ENCODE measurements at places on chromosomes 5 and 9.
A peak's percentile ranks its signal among the peaks of the same experiment; 100 is the strongest.

GRCh38 chr5:59621477-59621876 is 272.0 kb downstream of the PDE4D start:
- no peak for DNase-seq

GRCh38 chr9:69180670-69181069 is 6.6 kb downstream of the TJP2 start:
- DNase-seq: peak; percentile 9

GRCh38 chr5:1164696-1165630 is 36.4 kb upstream of the SLC6A19 start:
- DNase-seq: peak; percentile 31

DNA sequence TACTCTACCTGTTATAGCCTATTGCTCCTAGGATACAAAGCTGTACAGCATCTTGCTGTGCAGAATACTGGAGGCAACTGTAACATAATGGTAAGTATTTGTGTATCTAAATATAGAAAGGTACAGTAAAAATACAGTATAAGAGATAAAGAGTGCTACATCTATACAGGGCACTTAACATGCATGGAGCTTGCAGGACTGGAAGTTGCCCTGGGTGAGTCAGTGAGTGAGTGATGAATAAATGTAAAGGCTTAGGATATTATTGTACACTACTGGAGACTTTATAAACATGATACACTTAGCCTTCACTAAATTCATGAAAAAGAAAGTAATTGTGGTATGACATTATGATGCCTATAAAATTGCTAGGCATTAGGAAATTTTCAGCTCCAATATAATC is 65.5 kb upstream of the OSMR start:
- no peak for DNase-seq

DNA sequence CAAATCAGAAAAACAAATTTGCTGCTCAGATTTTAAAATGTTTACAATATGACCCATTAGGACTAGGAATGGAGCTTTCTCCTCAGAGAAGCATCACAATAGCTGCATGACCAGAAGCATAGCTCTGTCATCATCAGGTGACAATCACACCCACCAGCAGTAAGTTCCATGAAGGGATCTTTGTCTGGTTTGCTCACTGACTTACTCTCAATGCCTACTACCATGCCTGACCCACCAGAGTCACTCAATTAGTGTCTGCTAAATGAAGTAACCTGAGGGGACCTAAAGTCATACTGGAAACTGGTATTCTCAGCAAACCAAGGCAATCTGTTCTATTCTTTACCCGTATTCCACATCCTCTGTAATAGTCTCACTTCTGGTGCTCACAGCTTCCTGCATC is 7.7 kb downstream of the ERMP1 start:
- no peak for DNase-seq

DNA sequence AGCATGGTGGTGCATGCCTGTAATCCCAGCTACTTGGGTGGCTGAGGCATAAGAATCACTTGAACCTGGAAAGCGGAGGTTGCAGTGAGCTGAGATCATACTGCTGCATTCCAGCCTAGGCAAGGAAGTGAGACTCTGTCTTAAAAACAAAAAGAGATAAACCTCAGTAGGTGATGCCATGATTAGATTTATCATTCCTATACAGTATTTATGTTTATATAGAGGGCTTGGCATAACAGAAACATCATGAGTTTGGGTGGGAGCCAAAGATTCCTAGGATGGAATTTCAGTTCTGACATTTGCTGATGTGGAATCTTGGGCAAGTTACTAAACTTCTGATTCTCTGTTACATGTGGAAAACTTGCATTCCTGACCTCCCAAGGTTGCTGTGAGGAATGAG is 22.3 kb downstream of the RFK start:
- DNase-seq: no peak

- no peak for DNase-seq
Measured at GRCh38 chr5:285991-286557, 14.6 kb downstream of the PDCD6 start.

DNA sequence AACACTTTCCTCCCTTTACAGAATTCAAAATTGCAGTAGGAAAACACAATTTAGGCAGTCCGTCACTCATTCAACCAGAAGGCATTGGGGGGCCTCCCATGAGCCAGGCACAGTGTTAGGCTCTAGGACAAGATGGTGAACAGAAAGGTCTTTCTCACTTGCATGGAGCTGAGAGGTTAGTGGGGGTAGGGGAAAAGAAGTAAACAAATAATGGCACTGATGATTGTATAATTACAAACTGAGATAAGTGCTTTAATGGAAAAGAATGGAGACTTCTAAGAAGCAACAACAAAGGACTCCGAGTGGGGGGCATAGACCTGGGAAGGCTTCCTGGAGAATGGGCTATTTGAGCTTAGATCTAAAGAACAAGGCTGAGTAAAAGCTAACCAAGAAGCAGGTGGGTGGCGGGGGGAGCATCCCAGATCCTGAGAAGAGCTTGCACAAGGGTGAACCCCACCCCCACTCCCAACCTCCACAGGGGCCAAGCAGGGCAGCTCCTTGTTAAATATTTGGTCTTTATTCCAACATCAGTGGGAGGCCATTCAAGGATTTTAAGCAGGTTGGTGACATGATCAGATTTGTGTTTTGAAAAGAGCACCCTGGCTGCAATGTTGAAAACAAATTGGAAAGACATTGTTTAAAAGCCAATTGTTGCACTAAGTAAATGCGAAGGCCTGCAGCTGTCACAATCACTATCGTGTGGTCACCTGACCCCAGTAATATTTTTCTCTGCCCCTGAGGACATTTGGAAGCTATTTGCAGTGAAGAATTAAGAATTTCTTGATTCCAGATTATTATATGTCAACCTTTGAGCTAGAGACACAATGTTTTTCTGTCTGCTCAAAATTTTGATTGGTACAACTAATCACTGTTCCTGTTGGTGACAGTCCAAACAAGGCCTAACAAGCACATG is 73.9 kb upstream of the EFNA5 start:
- no peak for DNase-seq

DNA sequence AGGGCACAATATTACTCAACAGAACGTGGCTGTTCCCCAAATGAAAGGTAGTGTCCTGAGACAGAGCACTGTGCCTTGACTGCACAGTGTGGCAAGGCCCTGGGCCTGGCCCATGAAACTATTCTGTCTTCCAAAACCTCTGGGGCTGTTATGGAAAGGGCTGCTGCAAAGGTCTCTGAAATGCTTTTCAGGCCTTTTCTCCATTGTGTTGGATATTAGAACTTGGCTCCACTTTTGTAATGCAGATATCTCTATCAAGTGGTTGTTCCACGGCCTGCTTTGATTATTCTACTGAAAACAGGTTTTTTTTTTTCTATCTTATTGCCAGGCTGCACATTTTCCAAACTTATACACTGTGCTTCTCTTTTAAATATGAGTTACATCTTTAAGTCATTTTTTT is 777.5 kb upstream of the TYRP1 start:
- no peak for DNase-seq

GRCh38 chr5:17228821-17229291 is 11.4 kb downstream of the BASP1 start:
- no peak for DNase-seq

DNA sequence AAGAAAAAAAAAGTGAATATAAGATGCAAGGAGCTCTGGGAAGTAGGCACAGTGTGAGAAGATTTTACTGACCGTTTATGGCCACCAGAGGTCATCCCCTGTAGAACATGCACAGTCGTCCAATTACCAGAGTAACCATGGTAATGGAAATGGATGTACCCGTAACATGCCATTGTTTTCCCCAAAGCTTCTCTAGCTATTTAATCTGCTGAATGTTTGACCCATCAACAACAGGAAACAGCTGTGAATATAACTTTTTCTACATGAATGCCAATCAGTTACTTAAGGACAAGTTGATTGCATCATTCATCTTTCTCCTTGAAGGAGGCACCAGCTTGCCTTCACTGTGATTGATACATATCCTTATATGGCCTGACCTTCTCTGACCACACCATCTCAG is 1967.0 kb upstream of the CDH9 start:
- no peak for DNase-seq

- DNase-seq: no peak
Measured at GRCh38 chr5:113087976-113088514, 111.4 kb downstream of the DCP2 start.

- DNase-seq: no peak
Measured at GRCh38 chr9:127277770-127278169, 13.2 kb downstream of the GARNL3 start.
